ENCODE measurements at places on chromosomes 13 and 19.
A peak's percentile ranks its signal among the peaks of the same experiment; 100 is the strongest.

DNA sequence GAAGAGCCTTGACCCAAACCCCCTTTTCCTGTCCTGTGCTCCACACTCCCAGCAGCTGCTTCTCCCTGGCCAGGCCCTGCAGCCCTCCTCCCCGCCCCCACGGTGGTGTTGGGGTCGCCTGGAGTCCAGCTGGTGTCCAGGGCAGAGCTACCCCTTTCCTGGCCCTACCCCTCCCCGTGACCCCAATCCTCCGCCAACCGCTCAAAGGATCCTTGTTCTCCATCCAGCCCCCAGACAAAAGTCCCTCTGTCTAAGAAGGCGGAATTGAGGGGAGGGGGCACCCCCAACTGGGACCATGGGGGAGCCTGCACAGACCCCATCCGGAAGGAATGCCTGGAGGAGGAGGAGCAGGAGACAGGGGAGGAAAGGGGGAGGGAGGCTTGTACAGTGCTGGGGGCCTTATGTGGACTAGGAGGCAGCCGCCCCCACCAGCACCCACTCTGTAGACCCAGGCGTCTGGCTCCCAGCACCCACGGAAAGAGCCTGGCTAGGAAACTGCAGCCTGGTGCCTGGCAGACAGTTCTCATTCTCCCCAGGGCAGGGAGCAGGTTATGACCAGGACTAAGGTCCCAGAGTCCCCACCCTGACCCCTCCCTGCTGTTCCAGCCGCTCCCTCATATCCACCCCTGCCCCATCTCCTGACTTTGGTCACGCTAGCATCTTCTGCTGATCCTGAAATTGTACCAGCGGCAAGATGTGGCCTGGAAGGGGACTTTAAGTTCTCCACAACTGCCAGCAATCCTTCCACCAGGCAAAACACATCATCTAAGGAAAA lies at the start of gene FXYD3:
Gene FXYD3, plus strand, starts transcription at position 647 of the 775 bp plus-strand sequence. CDS start 3,554 bp downstream, outside the sequence.
- no peak for DNase-seq

GRCh38 chr13:112592647-112593046 lies 4.7 kb upstream of the TUBGCP3 start:
- DNase-seq: no peak

GRCh38 chr13:98096059-98096458 lies 46.8 kb upstream of the FARP1 start:
- DNase-seq: no peak

DNA sequence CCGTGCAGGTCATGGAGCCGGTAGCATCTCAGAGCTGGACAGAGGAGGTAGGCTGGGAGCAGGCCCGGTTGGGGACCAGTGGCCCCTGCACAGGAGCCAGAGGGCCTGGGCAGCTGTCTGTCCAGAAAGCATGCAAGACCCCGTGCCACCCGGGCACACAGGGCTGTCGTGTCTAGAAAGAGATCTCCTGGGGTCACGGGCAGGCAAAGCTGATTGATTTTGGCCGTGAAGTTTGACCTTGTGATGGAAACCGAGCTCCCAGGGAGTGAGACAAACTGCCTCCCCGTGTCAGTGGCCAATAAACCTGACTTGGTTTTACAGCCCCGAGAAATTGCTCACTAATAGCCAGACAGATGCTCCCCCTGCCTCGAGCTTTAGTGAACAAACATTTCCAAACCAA lies 98.8 kb downstream of the KDM4B start:
- no peak for DNase-seq

DNA sequence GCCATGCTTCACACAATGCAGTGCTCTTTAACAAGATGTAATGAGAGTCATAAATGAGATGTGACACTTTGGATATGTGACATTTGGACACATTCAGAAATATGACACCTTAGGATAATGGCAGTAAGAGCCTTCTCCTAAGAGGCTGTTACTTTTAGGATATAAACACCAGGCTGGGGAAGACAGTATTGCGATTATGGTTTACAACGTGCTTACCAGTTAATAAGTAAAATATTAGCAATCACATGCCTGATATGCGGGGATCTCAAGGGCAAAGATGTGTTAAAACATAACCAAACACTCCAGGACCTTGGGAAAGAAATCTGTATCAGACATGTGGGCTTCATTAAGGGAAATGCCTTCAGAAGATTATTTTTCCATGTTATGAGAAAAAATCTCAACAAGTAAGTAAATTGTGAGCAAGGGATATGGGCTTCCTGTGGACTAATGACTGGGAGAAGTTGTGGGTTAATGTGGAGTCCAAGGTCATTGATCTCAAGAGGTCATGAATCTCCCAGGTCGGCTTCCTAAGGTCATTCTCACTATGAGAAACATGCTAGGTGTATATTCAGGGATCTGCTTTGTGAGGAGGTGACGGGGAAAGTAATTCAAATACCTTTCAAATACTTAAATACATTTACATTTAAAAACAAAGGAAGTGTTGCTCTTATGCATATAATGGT lies 105.3 kb downstream of the STARD13 start:
- no peak for DNase-seq

- no peak for DNase-seq
Measured at GRCh38 chr19:37412700-37413099, 41.8 kb downstream of the ZNF527 start.

DNA sequence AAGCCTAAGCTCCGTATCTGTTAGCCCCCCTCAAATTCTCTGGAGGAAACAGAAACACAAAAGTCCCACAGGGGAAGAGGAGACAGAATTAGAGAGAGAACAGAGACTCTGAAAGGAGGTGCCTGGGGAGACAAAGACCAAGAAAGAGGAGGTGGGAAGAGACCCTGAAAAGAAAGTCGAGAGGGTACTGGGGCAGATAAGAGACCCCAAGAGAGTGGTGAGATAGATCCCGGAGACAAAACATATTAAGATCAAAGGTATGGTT lies 915 bp upstream of the GRWD1 start:
- DNase-seq: no peak

DNA sequence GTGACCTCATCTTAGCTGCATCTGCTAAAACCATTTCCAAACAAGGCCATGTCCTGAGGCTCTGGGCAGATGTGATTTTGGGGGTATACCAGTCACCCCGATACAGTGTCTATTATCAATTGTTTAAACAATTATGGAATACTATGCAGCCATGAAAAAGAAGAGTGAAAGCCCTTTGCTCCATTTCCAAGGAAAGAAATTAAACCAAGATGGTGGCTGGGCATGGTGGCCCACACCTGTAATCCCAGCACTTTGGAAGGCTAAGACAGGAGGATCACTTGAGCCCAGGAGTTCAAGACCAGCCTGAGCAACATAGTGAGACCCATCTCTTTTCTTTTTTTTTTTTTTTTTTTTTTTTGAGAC lies 763 bp downstream of the TEKTIP1 start:
- DNase-seq: no peak

GRCh38 chr13:42876887-42877545 lies 95.6 kb downstream of the FAM216B start:
- no peak for DNase-seq

DNA sequence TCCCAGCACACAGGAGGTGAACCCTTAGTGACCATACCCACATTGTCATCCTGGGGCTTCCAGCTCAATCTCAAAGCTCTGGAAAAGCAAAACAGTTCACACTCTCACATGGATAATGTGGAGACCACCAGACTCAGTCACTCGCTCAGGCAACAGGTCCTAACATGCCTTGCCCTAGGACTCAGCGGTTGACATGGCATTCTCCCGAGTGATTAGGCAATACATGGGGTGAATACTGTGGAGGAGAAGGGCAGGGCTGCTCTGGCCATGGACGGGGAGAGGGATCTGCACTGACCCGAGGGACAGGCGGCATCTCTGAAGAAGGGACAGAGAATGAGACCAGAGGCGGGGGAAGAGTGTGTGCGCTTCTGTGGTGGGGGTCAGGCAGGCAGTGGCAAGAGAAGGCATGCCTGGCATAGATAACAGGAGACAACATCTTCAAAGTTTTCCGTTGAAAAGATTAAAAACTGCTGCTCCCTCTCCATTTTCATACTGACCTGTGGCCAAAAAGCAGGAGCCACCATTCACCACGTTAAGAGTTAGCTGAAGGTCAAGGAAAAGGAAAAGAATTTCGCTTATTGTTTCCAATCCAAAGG lies 44.5 kb upstream of the EPHX3 start:
- DNase-seq: no peak

DNA sequence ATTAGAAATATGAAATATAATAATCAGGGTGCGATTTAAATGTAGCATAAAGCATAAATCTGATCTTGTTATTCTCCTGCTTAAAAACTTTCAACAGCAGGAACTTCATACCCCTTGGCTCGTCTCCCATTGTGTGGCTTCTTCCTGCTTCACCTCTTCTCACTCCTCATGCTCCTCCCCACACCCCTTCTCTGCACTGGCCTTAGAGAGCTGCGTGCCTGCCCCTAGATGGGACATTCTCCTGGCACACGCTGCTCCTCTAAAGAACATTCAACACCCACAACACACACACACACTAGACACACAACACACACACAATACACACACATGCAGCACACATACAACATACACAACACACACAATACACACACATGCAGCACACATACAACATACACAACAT lies 104.6 kb upstream of the RAP2A start:
- no peak for DNase-seq

DNA sequence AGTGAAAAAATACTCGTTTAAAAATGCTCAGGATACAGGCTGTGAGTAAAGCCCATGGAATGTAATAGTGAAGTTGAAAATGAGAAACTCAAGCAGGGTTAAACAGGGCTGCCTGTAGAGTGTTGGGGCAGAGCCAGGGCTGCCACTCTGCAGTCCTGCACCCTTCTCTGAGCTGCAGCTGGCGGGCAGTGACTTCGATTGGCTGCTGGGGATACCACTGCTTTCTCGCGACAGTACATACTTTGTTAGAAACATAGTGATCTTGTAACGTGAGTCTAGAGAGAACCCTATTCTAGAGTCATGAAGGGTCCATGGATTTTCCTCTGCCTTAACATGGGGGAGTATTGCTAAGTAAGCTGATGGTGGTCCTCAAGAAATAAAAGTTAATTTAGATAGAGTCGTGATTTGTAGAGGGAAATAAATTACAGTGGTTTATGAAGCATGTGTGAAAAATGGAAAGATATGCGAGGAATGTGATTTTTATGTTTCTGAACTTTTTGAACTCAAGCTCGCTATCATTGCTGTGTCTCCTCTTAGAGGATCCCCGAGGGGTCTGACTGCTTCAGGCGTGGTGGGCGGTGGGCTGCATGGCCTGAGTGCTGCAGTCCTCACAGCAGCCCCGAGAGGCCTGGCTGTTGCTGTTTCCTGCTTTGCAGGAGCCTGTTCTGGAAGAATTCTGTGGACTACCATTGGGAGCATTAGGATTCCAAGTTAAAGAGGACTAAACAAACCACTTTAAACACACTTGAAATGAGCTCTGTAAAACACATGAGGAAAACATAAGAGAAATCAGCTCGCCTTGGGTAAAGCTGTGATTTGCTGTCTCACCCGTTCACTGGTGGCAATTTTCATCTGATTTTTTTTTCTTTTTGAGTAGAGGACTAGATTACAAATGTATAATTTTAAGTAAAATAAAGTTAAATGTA lies 95.7 kb downstream of the ARHGEF7 start:
- DNase-seq: no peak

GRCh38 chr13:22454586-22454985 lies 726.2 kb upstream of the SGCG start:
- DNase-seq: no peak

DNA sequence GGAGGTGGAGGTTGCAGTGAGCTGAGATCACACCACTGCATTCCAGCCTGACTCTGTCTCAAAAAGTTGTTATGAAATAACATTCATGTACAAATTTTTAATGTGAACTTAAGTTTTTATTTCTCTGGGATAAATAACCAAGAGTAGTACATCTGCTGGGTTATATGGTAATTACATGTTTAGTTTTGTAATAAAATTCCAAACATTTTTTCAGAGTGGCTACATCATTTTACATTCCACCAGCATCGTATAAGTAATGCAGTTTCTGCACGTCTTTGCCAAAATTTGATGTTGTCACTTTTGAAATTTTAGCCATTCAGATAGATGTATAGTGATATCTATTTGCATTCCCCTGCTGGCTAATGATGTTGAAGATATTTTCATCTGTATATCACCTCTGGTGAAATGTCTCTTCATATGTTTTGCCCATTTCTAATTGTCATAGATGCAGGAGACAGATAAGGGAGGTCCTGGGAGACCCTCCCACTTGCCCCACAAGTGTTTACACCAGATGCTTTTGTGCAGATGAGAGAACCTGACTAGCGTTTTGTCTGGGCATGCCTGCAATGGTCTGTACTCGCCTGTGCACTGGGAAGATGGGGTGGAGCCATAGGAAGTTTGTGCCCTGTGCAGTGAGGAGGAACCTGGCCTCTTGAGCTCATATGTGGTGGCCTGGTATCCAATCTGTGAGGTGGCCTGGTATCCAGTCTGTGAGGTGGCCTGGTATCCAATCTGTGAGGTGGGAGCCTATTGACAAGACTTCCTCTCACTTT lies 12.7 kb upstream of the KBTBD6 start:
- DNase-seq: peak; percentile 76

DNA sequence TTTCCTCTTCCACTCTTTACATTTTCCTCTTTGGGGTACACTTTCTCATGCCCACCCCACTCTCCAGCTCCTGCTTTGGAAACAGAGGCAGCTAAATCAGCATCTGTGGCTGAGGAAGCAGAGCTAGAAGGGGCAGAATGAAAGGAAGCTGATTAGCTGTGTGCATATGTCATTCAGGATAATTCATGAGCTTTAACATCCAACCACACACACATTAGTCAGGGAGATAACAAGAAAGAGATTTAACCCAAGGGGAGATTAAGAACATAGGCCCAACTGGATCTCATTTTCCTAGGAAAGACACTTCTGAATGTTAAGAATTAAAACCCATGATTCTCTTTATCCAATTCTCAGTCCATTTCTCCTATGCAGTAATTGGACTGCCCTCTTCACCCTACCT lies 405.5 kb downstream of the TBC1D4 start:
- DNase-seq: no peak

- DNase-seq: no peak
Measured at GRCh38 chr19:13507053-13507611, 853 bp upstream of the CACNA1A start.

DNA sequence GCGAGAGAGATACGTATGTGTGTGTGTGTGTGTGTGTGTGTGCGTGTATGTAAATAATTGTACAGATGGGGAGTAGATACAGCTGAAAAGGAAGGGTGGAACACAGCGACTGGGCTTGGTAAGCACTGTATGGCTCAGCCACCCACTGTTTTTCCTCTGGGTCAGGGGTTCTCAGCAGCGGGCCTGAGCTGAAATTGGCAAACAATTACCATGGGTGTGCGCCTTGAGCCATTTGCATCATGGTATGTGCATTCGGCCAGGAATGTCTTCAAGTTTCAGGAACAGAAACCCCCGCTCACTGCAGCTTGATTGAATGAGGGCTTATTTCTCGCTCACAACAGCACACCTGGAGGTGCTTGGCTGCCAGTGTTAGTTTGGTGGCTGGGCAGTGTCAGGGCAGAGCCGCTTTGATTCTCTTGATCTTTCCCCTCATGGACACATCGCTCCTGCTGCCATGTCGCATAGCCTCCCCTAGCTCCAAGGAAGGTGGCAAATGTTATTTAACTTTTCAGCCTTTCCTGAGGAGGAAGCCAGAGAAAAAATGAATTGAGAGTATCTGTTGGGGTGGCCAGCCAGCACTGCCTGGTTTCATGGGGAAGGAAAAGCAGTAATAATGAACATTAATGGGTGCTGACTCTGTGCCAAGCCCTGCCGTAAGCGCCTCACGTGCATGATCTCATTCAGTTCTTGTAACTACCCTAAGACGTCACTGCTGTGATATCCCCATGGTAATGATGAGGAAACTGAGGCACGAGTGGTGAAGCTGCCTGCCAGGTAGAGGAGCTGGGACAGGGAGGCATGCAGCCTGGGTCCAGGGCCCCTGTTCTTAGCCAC lies 126.9 kb downstream of the SIPA1L3 start:
- no peak for DNase-seq

All from HFF-Myc (cell line).